ENCODE measurements at places on chromosomes 4 and X. TPM values are rescaled to one million over a fixed set of nuclear protein-coding genes. Genes with fewer than 3 reads are reported as not detected.

GRCh38 chr4:99655308-99656081, 2.1 kb downstream of the C4orf54 start:
- no peaks in the 10 kb centered on the region for H3K36me3 ChIP-seq
- no peak for DNase-seq
- no peaks in the 10 kb centered on the region for H3K4me1 ChIP-seq

GRCh38 chr4:74950200-74950599, 17.3 kb downstream of the PARM1 start:
- H3K4me1 ChIP-seq, result peaks cover 14% of the 10 kb centered on the region
- no peak for DNase-seq
- H3K4me3 ChIP-seq, result no peak overlapping the region
- peaks cover 2% of the 10 kb centered on the region for H3K36me3 ChIP-seq
- no peaks in the 10 kb centered on the region for H3K27me3 ChIP-seq

DNA sequence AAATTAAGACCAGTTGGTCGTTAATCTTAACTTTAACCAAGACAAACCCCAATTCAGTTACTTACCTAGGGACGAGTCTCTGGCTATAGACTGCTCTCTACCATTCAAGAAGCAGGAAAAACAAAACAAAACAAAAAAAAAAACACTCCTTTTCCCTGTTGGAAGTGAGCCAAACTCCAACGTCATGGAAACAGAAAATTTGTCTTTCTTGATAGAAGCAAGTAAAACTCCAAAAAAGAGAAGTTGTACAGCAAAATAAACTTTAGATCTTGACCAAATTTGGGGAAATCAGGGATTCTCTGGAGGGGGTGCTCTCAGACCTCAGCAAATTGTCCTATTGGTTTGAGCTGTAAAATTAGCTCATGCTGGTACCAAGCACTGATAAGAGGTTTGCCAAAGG, 3.7 kb downstream of the CNGA1 start:
- peaks cover 3% of the 10 kb centered on the region for H3K27me3 ChIP-seq
- peaks cover 11% of the 10 kb centered on the region for H3K36me3 ChIP-seq
- no peak overlapping the region for H3K4me3 ChIP-seq
- DNase-seq, result no peak
- H3K27ac ChIP-seq, result no peak overlapping the region

Gene SATL1
- polyA plus RNA-seq, result 0.22 TPM

Gene KCNE5
- 0.79 TPM for polyA plus RNA-seq
